Activated naive CD8-positive, alpha-beta T cell treated with anti-CD3 and anti-CD28 coated beads, Interleukin-2, amount 50 U/mL, for 16 hours (primary cell): ENCODE measurements at places on chromosomes 1 and 21.
A peak's percentile ranks its signal among the peaks of the same experiment; 100 is the strongest.

- DNase-seq = no peak
Measured at GRCh38 chr1:47564570-47564969, 126.7 kb downstream of the FOXD2 start.

GRCh38 chr1:41432481-41433280, 51.8 kb downstream of the EDN2 start:
- peak; percentile 35 for DNase-seq

DNA sequence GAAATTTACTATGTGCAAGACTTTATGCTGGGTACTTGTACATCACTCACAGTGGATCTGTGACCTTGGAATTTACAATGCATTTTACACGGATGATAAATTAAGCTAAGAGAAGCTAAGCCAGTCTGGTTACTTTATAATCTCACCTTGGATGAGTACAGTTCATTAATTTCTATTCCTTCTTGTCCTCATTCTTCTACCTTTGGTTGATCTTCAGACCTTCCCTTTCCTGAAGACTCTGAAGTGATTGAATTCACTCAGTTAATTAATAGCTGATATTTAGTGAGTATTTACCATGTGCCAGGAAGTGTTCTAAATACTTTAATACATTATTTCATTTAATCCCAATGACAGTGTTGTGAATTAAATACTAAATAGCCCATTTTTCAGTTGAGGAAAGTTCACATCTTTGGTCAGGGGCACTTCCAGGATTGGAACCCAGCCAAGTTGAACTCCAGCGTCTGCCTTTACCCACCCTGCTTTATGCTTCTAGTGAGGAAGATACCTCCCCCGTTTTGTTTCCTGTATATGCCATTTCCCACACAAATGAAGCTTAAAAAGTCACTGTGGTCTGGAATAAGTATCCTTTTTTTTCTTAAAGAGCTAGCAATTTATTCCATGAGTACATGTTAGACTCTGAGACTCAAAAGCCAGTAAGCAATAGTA, 146.6 kb downstream of the TLR5 start:
- DNase-seq = no peak

DNA sequence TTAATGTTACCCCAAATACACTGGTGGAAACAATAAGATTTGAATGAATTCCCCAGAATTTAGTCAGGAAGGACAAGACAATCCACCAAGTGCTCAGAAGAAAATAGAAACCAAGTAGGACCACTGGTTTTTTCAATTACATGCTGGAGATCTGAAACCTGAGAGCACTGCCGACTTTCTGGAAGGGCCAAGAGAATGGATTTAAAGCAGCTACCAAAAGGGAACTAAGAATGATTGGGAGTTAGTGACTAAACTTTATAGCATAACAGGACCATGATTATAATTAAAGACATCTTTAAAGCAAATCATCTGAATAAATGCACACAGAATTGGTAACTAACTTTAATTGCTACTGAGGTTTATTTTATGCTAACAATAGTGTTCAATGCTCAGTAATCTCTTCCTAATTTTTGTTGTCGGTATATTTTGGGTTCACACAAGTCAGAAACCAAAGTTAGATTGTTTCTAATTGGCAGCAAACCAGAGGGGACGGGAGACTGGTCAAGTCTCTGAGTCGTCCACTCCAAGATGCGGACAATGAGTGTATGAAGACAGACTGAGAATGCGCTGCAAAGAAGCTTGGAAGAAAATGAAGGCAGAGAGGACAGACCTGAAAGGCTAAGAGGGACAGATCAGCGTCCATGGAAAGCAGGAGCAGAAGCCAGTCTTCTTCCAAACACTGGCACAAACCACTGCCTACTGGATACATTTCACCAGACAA, 2.3 kb upstream of the RGS13 start:
- no peak for DNase-seq

- no peak for DNase-seq
Measured at GRCh38 chr1:175887981-175888428, 144.6 kb upstream of the TNR start.

GRCh38 chr1:186623551-186623950, 56.7 kb downstream of the PTGS2 start:
- no peak for DNase-seq

DNA sequence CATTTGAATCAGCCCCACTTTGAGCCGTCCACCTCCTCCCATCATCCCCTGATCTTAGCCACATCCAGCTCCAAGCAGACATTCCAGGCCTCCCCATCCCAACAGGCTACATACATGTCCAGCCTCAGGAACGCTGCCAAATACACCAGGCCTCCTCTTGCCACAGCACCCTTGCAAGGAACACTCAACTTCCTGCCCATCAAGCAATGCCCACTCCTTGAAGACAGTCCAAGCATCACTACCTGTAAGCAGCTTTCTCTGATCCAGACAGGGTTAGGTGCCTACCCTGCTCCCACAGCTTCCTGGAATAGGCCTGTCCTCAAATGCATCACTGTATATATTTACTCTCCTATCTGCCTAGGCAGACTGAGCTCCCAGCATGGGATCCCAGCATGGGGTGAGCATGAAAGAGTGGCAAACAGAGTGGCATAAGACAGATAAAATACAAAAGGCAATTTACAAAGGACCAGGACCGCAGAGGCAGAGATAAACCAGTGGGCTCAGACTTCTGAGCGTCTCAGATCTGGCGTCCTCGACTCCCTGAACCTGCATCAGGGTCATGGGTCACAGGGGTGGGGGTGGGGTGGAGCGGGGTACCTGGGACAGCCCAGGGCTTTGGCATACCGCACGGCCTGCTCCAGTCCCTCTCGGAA, 816 bp downstream of the HYI start:
- DNase-seq = no peak

GRCh38 chr21:42164064-42164789, 54.7 kb upstream of the ABCG1 start:
- DNase-seq = no peak

DNA sequence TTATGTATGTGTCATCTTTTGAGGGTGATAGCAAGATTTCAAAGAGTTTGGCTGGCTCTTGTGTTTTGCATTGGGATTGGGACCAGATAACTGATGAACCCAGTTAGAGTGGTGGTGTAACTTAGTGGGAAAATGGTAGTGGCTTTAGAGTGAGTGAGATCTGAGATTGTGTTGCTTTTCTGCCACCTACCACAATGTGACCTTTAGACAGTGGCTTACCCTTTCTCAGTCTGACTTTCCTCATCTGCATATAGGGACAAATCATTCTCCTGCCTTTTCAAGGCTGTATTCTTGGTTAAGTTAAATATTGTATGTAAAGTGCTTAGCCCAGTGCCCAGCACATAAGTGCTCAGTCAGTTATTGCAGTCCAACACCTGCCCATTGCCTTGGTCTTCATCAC, 31.3 kb downstream of the CENPF start:
- DNase-seq = no peak

DNA sequence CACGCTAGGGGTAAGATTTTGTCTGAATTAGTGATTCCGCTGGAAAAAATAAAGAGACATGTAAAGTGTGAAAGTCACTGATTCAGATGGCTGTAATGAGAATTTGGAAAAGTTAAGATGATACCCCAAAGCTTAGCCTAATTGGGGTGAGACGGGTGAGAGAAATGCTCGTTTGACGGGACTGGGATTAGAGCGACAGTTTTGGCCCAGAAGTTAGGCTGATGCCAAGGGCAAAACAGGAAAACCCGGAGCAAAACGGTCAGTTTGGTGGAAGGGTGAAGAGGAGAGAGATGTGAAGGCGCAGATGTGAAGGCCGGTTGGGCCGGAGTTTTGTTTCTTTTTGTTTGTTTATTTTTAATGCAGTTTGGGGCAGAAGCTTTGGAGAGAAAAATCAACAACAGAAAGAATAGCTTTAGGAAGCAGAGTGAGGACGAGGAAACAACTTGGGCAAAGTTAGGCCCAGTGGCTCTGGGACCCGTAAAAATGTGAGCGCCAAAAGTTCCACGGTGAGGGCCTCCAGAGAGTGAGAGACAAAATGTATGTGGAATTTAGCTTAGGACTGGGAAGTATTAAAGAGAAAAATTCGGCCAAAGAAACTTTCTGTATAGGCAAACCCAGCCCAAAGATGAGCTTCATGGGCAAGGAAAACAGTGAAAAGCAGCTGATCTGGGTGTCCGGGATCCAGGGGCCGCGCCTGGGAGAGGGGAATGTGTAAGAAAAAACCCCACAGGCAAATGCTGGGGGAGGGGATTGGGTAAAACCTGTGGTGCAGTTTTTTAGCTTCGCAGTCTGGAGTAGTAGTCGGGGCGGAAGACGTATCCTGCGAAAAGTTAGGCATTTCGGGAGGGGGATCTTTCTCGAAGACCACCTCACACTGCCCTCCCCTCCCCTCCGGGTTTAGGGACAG, 1.2 kb downstream of the DMRTA2 start:
- DNase-seq = no peak
